ENCODE measurements at places on chromosomes 12 and 14.

GRCh38 chr14:79248771-79249170 is 962.5 kb downstream of the DIO2 start:
- DNase-seq = no peak

DNA sequence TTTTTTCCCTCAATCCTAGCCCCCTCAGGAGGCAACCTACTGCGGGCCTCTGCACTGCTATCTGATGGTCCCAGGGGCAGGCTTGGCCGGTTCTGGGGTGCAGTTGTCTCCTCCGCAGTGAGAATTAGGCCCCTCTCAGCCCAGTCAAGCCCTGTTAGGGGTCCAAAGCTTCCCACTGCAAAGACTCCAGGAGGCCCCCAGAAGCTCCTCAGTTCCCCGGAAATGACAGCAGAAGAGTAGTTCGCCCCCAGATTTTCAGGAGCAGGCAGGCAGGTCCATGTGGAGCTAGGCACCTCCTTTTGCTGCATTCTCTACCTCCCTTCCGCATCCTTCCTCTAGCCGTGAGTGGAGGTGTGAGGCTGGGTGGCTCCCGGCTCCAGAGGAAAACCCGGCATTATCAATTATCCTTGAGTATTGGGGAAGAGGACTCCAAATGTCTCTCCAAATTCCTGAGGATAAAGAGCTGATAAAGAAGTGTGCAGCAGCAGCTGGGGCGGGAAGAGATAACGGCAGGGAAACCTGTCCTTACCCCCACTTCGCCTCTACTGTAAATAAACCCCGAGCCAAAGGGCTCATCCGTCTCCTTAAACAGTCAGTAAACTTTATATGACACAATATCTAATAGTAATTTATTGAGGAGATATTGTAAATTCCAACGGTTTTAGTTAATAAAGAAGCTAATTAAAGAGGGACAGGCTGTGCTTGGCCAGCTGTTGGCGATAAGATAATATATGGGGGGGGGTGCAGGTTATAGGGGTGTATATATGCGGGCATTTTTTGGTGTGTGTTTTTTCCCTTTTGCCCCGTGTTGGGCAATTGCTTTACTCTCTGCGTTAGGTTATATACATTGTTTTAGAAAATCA is 641 bp upstream of the HOXC12 start:
- DNase-seq = no peak

DNA sequence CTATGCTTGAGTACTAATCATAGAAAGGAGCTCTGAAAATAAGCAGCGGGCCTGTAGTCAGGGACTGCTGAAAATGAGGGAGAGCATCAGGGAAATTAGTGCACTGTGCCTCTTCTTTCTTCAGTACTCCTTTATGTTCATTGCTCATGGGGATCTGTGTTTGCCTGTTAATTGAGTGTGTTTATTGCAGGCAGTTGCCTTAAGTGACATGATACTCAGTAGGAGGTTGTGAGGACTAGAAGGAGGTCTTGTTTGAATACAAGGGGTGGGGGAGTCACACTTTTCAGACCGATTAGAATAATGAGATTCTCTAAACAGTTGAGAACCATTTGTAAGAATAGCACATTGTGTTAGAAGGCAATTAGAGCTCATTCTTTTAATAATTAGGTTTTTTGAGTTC is 102.6 kb upstream of the SLCO1C1 start:
- no peak for DNase-seq

DNA sequence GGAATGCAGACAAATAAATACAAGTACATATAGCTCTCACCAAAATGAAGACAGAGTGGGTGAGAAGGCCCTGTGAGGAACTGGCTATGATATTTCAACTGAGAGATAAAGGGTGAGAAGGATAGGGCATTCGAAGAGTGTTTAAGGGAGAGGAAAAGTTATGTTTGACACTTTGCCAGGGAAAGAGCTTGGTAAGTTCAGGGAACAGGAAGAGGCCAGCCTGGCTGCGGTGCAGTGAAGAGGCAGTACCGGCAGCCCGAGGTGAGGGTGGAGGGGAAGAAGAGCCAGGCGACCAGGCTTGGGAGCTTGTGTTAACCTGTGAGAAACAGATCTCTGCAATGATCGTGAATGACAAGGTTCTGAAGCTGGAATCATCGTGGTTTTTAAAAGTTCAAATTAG is 84.7 kb upstream of the RFX4 start:
- no peak for DNase-seq

DNA sequence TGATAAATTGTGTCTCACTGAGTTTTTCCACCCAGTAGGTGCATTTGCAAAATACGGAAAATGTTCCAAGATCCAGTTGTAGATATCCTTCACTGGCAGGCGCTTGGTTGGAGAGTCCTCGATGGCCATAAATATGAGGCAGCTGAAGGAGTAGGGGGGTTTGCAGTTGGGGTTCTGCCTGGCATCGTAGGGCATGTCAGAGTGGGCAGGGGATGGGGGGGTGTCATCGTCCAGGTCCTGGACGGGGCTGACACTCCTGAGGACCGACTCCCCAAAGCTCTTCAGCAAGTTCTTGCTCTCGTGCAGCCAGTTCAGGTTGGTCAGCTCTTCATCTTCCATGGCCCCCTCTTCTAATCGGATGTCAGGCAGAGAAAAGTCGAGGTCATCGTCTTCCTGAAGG is 5.1 kb downstream of the FOXN3 start:
- DNase-seq = no peak

DNA sequence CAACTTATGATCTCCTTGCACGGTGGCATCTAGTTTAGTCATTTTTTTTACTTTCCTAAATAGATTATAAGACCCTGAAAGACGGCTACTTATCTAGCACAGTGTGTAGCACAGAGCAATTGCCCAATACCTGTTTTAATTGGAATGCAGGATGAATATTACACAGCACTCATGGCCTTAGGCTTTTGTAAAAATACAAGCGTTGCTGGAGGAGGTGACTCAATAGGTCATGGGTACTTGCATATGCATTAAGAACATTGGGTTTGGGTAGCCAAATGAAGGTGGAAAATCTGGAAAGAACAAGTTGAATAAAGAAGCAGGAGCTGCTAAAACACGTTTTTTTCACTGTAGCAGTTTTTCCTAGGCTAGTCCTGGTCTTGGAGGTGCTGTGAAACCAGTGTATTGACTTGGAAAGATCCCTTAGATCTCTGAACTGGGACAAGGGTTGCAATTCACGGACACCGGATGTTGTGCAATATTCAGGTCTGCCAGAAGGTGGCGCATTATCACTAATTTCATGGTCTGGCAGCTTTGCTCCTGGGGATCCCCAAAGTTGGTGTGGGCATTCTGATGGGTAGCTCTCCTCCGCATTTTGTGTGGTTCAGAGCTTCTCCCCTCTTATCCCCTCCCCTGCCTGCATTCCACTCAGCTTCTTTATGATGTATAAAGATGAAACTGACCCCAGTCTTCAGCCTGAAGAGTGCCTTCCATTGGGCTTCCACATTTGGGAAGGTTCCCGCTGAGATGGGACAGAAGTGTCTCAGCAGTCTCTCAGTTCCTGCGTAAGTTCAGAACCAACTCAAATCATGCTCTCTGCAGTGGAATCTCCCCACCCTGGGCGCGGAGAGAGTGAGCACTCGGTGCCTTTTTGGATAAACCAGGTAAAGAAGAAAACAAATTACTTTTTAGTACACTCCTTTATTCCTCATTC is 278.3 kb downstream of the NRXN3 start:
- DNase-seq = no peak

GRCh38 chr12:9751204-9752144 is 9.2 kb downstream of the CD69 start:
- DNase-seq = peak; percentile 66

DNA sequence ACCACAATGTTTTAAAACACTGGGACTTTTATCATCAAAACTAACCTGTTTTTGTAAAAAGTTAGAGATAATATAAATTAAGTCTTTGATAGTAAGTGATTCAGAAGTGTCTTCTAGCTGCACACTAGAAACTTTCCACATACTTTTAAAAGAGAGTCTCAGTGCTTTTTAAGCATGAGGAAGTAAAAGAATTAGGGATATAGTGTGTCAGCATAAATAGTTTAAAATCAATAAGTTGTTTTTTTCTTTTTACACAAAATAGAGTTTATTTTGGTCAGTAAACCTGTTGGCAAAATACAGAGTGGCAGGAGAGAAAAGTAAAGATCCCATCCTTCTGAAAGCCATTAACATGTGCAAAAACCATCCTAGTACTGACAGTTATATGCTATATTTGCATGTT is 1.7 kb downstream of the DNM1L start:
- DNase-seq = no peak

DNA sequence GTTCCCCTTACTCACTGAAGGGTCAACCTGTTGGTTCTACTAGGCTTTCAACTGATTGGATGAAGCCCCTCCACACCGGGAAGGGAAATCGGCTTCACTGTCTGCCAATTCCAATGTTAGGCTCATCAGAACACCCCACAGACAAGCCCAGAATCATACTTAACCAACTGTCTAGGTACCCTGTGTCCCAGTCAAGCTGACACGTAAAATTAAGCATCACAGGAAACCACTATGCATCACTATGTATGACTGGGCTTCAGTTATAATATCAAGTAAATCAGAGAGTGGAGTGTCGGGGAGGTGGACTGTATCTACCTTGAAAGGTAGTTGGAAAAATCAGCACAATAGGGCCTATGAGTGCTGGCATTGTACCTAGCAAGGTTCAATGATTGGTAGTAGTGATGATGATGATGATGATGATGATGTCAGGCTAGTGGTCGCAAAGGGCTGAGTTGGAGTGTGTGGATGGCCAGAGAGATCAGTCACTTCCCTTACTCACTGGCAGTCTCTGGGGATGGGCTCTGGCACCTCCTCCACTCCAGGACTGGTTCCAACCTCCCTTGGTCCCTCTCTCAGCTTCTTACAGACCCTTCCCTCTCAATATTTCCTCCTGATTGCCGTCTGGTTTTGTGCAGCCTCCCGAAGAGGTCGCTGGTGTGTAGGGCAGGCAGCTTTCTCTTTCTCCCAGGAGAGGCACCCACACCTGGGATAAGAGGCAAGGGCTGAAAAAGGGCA is 3.3 kb upstream of the ATG101 start:
- DNase-seq = no peak

- no peak for DNase-seq
Measured at GRCh38 chr12:120725151-120725658, 421 bp upstream of the ACADS start.

Data from stimulated activated CD8-positive, alpha-beta memory T cell treated with anti-CD3 and anti-CD28 coated beads, Interleukin-12 subunit alpha, Interleukin-12 subunit beta, amount 100 ng/mL, for 1 hour (primary cell).